Lung (tissue), 17 donors: ENCODE measurements at places on chromosomes 3 and 15.

- no peaks in the 10 kb centered on the region for H3K27me3 ChIP-seq
- no peaks in the 10 kb centered on the region for H3K4me1 ChIP-seq
- H3K36me3 ChIP-seq: no peaks in the 10 kb centered on the region
- no peak overlapping the region for H3K27ac ChIP-seq
- DNase-seq: peak; percentile 54
These were observed 68.8 kb upstream of the IQSEC1 start for GRCh38 chr3:13141991-13142412.

GRCh38 chr15:51390966-51391422, 49.5 kb downstream of the GLDN start:
- no peak overlapping the region for H3K4me3 ChIP-seq
- no peaks in the 10 kb centered on the region for H3K4me1 ChIP-seq
- DNase-seq: no peak
- no peaks in the 10 kb centered on the region for H3K36me3 ChIP-seq
- H3K27ac ChIP-seq: no peak overlapping the region

GRCh38 chr3:12766541-12766940, 7.5 kb upstream of the TMEM40 start:
- no peak overlapping the region for H3K4me3 ChIP-seq
- H3K36me3 ChIP-seq: no peaks in the 10 kb centered on the region
- no peak for DNase-seq
- no peaks in the 10 kb centered on the region for H3K27me3 ChIP-seq

DNA sequence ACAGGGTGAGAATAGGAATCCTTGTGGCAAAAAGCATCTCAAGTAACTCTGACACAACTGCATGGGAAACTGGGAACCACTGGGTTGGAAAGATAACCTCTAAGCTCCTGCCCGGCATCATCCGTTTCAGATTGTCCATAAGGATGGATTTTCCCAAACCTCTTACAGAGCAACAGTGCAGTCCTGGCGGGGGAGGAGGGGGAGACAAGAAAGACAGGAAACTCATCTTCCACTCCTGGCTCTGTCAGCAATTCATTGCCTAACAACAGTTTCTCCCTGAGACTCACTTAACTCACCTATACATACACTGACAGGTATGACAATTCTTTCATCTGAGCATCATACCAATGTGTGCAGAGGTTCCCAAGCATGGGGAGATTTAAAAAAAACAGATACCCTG, 279.0 kb downstream of the RPLP1 start:
- DNase-seq: no peak
- no peak overlapping the region for H3K27ac ChIP-seq
- H3K36me3 ChIP-seq: no peaks in the 10 kb centered on the region
- H3K4me3 ChIP-seq: no peak overlapping the region
